T1000 (cell line): ENCODE measurements at places on chromosomes 16 and 17.

DNA sequence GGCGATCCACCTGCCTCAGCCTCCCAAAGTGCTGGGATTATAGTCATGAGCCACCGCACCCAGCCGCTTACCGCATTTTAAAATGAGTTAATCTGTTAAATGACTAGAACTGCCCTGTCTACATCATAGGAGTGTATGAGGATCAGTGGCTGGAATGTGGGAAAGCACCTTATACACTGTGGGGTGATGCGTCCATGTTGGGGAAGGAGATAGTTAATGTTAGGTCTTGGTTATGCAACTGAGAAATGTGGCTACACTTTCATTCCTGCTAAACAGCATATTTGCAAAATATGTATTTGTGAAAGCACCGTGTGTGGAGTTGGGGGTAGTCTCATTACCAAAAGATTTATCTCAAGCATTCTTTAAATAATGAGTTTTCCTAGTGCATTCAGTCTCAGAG is 107.6 kb downstream of the SPACA3 start:
- no peak for DNase-seq

DNA sequence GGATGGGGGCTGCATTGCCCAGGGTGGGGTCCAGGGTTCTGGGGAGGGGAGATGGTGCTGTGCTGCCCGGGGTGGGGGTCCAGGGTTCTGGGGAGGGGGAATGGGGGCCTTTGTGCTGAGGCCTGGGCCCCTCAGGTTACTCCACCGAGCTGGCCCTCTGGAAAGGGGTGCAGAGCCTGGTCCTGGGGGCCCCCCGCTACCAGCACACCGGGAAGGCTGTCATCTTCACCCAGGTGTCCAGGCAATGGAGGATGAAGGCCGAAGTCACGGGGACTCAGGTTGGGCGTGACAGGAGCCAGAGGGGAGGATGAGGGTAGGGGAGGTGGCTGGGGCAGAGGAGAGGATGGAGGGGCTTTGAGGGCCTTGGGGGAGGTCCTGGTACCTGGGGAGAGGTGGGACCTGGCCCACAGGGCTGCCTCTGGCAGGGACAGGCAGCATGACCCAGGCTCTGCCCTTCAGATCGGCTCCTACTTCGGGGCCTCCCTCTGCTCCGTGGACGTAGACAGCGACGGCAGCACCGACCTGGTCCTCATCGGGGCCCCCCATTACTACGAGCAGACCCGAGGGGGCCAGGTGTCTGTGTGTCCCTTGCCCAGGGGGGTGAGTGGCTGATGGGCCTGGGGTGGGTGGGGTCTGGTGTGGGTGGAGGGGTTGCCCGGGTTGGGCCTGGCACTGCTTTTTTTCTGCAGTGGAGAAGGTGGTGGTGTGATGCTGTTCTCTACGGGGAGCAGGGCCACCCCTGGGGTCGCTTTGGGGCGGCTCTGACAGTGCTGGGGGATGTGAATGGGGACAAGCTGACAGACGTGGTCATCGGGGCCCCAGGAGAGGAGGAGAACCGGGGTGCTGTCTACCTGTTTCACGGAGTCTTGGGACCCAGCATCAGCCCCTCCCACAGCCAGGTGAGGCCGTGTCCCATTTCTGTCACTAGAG is 7.8 kb downstream of the ITGAX start:
- DNase-seq: no peak

GRCh38 chr17:32461853-32462617 is 17.7 kb downstream of the PSMD11 start:
- no peak for DNase-seq

DNA sequence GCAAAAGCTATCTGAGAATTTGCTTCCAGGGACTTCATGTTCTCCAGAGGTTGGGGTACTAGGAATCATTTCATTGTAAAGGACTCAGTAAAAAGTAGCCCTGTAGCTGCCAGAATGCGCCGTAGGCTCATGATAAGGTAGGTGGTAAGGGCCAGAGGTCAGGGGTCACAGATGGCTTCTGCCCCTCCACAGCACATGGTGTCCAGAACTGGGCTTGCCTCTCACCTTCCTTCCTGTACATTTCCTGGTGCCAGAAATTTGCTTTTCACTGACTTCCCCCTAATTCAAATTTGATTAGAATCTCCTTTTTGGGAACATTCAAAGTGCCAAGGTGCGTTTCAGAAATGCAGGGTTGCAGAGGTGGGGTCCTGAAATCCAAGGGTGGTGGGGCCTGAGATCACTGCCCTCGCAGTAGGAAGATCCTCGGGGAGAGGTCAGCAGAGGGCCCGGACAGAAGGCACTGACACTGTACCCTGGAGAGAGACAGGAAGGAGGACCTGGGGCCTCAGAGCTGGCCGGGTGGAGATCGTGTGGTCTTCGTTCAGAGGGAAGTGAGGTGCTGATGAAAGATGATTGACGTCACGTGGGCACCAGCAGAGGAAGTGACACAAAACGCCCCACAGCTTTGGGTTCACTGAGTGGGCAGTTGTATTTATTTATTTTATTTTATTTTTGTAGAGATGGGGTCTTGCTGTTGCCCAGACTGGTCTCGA is 25.5 kb upstream of the METRNL start:
- no peak for DNase-seq

DNA sequence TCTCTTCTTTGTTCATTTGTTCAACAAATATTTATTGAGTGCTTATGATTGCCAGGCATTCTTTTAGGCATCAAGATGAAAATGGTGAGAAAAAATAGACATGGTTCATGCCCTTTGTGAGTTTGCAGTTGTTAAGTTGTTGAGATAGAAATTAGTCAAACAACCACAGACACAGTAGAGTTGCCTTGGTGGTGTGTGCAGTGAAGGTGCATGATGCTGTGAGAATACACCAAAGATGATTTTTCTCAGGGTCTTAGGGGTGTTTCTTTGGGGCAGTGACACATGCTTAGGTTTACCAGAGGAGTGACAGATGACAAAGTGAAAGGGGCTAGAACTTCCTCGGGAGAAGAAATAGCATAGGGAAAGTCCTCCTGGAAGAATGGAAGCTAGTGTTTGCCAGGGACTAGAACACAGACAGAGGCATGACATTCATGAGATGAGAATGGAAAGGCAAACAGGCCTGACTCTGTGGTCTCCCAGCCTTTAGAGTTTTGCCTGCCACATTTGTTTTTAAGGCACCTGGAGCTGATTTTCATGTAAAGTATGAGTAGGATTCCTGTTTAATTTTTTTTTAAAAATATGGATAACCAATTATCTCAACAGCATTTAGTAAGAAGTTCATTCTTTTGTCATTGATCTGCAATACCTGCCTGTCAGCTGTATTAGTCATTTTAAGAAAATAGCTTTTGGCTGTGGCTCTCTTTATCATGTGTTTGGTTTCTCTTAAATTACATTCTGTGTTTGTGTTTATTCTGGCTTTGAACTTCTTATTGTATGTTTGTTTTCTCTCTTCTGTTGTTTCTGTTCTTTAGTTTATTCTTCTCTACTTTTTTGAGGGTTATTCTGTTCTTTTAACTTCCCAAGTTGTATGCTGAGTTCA is 36.6 kb downstream of the CYLD start:
- no peak for DNase-seq

GRCh38 chr16:66147291-66147690 is 219.2 kb upstream of the CDH5 start:
- DNase-seq: no peak

DNA sequence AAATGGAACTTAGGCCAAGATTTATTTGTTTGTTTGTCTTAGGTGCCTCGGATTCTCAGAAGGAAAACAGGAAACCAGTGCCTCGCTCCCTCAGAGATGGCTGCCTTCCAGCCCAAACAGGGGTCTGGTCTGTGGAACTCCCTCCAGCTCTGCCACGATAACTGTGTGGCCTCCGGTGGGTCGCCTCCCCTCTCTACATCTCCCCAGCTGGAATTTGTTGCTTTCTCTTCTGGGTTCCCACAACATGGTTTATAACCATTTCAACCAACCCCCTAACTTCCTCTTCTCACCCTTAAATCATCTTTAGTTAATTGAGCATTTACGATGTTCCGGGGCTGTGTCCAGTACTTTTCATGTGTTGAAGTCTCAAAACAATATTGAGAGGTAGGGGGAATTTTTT is 30.9 kb upstream of the PLLP start:
- no peak for DNase-seq

- DNase-seq: no peak
Measured at GRCh38 chr16:9090101-9090959, 1.1 kb upstream of the HAPSTR1 start.

- DNase-seq: no peak
Measured at GRCh38 chr17:35373534-35373983, at the start of gene SLFN11. Gene SLFN11, minus strand, starts transcription at chr17:35373621. Its CDS starts 9,814 bp downstream, at chr17:35363807.

GRCh38 chr17:39327109-39327508 is 74.3 kb downstream of the FBXL20 start:
- DNase-seq: no peak
